ENCODE measurements at places on chromosomes 2 and 18.

DNA sequence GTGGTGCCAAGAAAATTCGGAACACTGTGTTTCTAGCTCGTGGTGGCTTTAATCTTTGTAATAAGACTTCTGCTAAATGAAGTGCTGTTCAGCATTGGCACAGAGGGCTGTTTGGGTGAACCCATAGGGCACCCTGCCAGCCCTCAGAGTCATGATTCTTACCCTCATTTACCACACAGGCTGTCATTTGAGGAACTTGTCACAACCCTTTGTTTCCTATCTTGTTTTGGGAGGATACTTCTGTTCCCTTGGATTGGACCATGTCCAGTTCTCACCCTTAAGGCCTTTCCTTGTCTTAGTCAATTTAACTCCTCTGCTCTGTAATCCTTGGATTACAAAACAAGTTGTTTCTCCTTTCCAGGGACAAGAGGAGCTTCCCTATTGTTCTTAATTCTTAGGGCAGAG, 225.7 kb downstream of the MTX2 start:
- DNase-seq, result no peak

- DNase-seq, result peak; percentile 8
These were observed 5.9 kb downstream of the SCYGR3 start for GRCh38 chr2:227608561-227609338.

- no peak for DNase-seq
These were observed 32.0 kb downstream of the SLC14A1 start for GRCh38 chr18:45755934-45756333.

GRCh38 chr2:209470-209869, 54.4 kb downstream of the SH3YL1 start:
- no peak for DNase-seq

DNA sequence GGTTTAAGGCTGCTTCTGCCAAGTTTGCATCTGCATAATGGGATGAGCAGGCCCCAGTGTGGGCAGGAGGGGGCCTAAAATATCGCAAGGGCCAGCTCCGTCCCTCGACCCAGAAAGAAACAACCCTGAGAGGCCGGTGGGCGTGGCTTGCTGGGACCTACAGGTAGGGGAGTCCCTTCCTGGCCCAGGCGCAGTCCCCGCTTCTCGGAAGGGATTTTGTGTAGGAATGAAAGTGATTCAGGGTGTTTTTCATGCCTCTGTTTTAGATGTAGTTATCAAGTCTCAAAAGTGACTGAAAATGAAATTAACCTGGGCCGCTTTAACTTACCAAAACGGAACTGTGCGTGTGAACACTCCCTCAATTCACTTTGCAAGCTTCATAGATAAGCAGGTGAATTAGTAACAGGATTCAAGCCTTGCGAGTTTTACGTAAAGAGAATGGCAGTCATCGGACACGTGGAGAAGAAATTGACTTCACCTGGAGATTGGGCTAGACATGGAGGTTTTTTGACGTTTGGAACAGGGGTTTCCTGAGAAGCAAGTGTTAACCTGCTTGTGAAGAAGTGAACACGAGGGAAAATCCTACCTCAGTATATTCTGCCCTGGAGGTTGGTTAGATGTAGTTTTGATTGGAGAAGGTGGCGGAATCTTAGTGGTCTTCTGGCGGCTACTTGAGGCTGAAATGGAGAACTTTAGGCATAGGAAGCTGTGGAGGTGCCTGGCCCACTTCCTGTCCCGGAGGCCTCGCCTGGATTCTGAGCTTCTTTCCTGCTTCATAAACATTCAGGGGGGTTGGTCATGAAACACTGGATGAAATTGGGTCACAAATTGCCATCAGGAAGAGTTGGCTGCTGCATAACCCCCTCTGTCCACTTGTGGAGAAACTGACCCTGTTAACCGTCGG, 1.7 kb downstream of the NCK2 start:
- DNase-seq, result peak; percentile 93

DNA sequence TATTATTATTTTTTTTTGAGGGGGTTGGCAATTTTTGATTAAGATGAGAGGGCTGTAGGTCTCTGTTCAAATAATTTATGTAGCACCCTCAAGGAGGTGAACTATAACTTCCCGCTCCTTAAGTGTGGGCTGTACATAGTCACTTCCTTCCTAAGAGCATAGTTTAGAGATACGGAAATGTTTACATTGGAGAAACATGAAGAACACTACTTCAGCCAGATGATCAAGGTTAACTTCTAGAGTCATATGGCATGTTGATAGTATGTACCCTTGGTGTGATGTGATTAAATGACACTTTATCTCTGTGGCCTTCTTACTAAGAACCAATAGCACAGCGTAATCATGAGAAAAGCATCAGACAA, 93.7 kb downstream of the MIB1 start:
- DNase-seq, result no peak

- no peak for DNase-seq
These were observed 221.4 kb downstream of the EXOC6B start for GRCh38 chr2:72604468-72604867.

DNA sequence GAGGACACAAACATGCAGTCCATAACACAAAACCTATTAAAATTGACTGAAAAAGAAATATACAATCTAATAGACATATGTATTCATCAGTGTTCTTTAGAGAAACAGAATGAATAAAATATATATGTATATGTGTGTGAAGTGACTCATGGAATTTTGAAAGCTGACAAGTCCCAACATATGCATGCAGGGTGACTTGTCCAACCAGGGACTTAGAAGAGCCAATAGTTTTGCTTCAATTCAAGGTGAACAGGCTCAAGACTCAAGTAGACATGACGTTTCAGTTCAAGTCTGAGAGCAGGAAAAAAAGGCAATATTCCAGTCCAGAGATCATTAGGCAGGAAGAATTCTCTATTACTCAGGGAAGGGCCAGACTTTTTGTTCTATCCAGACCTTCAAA, 271.2 kb upstream of the SETBP1 start:
- no peak for DNase-seq

GRCh38 chr2:73830871-73831401, 2.2 kb downstream of the STAMBP start:
- peak; percentile 17 for DNase-seq

GRCh38 chr2:164868563-164869419, 27.2 kb upstream of the COBLL1 start:
- no peak for DNase-seq

GRCh38 chr2:46267616-46268015, 29.6 kb upstream of the EPAS1 start:
- no peak for DNase-seq

- no peak for DNase-seq
These were observed 14.1 kb downstream of the ZNF516 start for GRCh38 chr18:76480913-76481312.

DNA sequence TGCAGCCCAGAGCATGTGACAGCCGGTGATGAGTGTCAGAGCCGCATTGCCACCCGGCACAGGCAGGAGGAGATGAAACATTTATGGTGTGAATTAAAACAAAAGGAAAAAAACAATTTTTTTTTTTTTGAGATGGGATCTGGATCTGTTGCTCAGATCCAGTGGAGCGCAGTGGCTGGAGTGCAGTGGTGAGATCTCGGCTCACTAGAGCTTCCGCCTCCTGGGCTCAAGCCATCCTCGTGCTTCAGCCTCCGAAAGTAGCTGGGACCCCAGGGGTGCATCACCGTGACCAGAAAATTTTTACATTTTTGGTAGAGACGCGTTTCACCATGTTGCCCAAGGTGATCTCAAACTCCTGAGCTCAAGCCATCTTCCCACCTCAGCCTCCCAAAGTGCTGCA, 182.1 kb upstream of the SALL3 start:
- no peak for DNase-seq

DNA sequence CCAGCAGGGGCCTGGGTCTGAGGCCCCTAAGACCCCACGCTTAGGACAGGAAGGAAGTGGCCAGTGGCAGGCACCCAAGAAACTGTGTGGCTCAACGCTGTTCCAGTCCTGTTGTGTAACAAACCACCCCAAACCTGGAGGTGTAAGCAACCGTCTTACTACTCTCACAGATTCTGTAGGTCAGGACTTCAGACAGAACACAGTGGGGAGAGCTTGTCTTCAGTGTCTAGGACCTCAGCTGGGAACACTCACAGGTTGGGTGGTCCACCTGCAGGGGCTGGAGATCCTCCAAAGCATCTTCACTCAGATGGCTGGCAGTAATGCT, 123.0 kb downstream of the KLHL29 start:
- DNase-seq, result no peak

GRCh38 chr2:98937906-98938305, 1.9 kb upstream of the CRACDL start:
- no peak for DNase-seq

GRCh38 chr2:191521608-191522208, 156.2 kb upstream of the NABP1 start:
- no peak for DNase-seq

- no peak for DNase-seq
These were observed 44.3 kb downstream of the NTSR2 start for GRCh38 chr2:11625671-11626070.

- DNase-seq, result no peak
These were observed 19.4 kb downstream of the DOK1 start for GRCh38 chr2:74573747-74574562.

- DNase-seq, result no peak
These were observed 8.3 kb downstream of the ZCCHC2 start for GRCh38 chr18:62531078-62531477.

DNA sequence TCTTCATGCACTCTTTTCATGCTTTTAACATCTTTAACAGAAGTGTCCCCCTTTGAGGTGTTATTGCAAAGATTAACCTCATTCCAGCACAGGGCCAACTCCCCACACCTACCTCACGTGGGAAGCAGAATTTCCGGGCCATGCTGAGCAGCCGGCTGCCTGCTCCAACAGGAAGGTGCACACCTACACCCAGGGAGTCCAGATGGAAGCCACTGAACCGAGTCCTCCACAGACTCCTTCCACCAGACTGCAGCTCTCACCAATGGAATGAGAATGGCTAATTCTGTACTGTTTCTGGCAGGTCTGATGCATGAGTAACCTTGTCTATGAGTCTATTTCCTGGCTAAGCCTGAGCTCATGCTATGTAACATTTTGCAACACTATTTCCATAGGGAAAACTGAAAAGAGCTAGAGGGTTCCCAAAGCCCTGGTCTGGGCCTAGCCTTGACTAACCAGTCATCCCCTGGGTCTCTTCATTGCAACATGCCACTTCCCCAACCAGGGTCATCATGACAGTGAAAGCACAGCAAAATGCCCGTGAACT, 11.0 kb downstream of the ERFE start:
- no peak for DNase-seq

DNA sequence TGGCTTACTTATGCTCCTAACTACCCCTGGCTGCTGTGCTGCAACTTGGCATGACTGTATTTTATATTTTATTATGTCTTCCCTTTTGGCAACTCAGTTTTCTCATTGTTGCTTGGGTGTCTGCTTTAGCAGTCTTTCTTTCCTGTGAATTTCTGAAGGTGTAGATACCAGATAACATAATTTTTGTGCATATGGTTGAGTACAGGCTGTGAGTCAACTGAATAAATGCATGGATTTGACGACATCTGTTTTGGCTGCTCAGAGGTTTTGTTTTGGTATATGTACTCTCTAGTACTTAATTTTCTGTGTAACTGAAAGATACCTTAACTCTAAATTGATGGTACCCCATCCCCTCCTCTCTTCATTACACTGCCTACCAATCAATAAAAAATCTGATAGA, 303.1 kb downstream of the PTPRM start:
- DNase-seq, result no peak

DNA sequence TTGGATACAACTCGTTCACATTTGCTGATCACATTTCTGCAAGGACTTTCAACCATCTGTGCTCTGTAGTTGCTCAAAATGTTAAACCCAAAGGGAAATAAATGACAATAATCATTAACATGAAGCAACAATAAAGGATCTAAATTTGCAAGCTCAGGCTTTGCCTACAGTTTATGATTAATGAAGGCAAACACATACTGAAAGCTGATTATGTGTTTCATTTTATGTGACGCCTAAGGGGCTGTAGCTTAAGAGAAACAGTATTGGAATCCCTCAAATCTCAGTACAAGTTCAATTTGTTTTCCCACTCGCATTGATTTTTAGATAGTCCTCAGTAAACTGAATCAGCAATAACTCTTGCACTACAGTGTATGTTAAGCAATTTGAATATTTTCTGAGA, 160.3 kb upstream of the FSIP2 start:
- no peak for DNase-seq

- DNase-seq, result no peak
These were observed 2.3 kb downstream of the FZD7 start for GRCh38 chr2:202035941-202036372.

DNA sequence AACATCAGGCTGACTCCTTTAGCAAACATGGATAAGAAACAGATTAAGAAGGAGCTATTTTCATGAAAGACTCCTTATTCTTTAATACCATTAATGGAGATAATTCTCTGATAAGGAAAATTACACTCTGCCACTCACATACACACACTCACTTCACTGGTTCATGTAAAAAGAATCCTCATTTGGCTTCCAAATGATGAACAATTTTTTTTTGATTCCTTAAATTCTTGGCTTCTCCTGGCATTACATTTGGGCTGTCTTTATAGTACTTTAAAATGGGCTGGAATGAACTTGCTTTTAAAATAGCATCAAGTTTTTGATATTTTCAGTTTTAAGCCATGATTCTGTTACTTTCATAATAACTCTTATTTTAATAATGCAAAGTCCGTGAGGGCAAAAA, 328.6 kb downstream of the SLC8A1 start:
- DNase-seq, result no peak

DNA sequence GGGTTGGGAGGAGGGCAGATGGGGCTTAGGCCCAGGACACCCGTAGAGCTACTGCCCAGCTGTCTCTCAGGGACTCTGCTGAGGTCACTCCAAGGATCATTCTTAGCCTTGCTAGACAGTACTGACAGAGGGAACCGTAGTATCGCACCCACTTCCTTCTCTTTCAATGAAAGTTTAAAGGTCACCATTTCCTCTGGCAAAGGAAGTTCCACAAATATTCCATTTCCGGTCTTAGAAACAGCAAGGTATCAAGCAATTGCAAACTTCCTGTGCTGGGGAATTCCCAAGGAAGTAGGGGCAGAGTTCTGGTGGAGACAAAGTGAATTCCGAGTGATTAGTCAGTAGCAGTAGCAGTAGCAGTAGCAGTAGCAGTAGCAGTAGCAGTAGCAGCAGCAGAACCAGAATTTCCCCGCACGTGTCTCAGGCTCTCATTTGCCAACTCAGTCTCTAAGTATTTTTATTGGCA, 24.7 kb downstream of the IL1B start:
- DNase-seq, result no peak

DNA sequence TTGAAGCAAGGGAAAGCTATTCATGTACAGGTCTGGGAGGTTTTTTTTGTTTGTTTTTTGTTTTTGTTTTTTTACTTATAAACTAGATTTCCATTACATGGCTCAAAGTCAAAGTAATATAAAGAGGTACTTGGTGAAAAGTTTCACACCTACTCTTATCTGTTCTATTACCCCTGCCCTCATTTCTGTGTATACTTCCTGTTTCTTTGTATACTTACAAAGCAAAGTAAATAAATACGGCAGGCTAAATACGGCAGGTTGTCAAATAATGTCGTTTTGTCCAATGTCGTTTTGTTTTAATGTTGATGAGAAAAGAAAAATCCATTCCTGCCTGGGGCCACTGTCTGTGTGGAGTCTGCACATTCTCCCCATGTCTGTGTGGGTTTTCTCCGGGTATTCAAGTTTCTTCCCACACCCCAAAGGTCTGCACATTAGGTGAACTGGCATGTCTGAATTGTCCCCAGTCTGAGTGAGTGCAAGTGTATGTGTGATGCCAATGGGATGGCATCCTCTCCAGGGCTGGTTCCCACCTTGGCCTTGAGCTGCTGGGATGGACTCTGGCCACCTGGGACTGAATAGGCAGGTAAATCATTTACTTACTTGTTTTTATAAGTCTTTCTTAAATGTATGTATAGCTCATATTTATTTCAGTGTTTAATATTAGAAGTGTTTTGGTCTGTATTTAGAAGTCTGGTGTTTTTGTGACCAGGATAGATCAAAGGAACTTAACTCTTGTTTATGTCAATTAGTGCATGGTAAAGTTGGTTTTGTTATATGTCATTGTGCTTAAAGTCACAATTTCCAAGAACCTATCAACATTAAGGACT, 13.4 kb downstream of the STAMBP start:
- no peak for DNase-seq

All from stimulated activated naive CD8-positive, alpha-beta T cell treated with anti-CD3 and anti-CD28 coated beads, Interleukin-15, Interleukin-2, amounts not matched to agents 100 U/mL and 50 U/mL, for 24 hours (primary cell).